Activated T-helper 17 cell treated with anti-CD3 and anti-CD28 coated beads, Interleukin-2, amount 50 U/mL, for 72 hours (primary cell): ENCODE measurements at places on chromosomes 3 and 15.

- no peak for ATAC-seq
Measured at GRCh38 chr3:190485830-190486532, 27.9 kb upstream of the IL1RAP start.

- no peak for ATAC-seq
Measured at GRCh38 chr15:95440712-95441111, 889.8 kb upstream of the NR2F2 start.

DNA sequence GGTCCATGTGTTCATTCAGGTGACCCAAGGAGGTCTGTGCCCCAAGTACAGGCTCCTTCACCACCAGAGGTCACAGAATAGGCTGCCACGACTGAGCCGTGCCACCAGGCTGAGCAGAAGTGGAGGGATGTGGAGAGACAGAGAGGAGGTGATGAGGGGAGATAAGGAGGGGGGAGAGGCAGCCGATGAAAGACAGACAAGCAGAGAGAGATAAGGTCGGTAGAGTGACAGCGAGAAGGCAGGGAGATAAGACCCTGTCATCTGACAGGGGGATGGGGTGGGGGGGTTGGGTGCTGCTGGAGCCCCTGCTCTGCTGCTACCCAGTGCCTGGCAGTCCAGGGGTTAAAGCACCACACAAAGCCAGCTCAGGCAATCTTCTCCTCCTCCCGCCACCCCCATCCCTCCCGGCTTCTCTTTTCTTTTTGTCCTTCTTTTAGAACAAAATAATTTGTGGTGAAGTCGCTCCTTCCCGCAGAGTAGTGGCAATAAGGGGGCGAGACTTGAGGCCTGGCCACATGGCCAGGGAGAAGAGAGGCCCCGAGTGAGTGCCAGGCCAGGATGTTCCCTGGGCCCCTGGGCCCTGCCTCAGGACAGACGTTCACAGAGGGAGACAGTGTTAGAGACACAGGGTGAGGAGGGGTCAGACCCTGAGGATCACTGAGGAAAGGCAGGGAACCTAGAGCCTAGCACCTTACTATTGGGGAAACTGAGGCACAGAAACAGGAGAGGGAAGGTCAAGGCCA, 67.9 kb downstream of the CACNA2D2 start:
- peak; percentile 15 for ATAC-seq

DNA sequence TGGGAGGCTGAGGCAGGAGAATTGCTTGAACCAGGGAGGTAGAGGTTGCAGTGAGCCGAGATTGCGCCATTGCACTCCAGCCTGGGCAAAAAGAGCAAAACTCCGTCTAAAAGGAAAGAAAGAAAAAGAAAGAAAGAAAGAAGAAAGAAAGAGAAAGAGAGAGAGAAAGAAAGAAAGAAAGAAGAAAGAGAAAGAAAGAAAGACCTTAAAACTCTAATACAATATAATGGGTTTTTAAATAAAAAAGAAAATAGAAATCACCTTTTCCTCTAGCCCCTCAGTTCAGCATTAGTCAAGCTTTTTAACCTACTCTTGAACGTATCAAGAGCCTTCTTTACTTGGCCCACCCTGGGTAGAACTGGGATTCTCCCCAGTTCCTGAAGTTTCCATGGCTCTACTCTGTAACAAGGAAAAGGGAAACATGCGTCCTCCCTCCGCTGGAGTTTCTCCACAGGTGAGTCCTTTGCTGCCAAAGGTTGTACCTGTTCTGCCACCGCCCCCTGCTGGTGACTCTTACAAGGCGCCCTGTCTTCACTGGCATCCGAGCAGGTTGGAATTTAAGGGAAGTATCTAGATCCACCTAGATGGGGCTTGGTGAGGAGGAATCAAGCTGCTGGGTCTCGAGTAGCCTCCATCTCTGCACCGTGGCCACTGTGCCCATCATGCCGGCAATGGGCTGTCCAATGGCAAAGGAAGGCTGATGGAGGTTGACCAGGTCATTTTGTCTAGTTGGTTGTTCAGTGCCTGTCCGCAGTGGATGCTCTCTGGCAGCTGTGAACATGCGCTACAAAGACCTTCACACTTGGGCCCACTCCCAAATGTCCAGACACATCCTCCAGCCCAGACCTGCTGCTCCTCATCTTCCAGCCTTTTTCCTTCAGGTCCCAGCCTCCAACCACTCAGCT, 20.6 kb upstream of the EPHB3 start:
- ATAC-seq: peak; percentile 69

DNA sequence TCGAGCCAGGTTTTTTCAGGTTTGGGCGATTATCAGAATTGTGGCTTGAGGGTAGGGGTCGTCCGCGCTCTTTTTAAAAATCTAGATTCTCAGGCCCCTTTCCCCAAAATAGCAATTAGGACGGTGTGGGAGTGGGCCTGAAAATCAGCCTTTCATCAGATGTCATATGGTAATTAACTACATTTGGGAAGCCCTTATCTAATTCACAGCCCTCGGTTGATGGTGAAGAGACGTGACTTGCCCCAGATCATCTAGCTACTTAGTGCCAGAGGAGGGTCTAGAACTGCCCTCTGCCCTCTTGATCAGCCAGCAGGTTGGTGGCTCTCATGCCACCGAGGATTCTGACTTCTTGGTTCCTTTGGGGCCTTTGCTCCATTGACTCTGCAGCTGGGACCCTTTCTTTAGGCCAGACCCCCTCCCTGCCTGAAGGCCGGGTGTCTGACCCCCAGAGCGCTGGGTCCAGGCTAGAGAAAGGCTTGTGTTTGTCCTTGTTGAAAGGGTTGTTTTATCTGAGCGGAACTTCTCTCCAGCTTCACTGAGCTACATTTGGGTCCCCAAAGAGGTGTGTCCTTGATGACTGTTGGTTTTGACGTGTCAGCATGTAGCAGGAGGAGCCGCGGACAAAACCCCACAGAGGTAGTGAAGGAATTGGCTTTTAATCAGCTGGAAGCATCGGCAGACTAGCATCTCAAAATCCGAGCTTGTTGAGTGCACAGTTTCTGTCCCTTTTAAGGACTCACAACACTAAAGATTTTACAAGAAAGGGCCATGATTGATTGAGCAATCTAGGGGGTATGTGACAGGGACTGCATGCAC, 857 bp downstream of the AEN start:
- ATAC-seq: peak; percentile 28

GRCh38 chr3:52816199-52816598, 14.3 kb downstream of the ITIH4 start:
- ATAC-seq: no peak

DNA sequence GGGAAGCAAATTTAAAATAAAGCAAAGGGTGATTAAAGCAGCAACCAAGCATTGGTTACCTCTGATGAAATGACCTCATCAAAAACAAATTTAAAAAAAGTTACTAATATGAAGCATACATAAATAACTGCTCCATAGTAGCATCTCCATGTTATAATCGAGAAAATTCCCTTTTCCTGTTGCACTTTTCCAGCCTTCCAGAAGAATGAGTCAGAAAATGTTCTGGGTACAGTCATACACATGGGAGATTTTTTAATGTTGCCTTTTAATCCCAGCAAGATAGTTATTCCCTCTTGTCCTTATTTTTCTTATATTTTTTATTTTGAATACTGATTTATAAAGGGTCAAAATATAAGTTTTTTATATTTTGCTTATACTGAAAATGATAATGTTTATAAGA, 2.6 kb upstream of the TMCO5A start:
- ATAC-seq: no peak

- no peak for ATAC-seq
Measured at GRCh38 chr3:59430341-59430740, 380.5 kb upstream of the CFAP20DC start.

DNA sequence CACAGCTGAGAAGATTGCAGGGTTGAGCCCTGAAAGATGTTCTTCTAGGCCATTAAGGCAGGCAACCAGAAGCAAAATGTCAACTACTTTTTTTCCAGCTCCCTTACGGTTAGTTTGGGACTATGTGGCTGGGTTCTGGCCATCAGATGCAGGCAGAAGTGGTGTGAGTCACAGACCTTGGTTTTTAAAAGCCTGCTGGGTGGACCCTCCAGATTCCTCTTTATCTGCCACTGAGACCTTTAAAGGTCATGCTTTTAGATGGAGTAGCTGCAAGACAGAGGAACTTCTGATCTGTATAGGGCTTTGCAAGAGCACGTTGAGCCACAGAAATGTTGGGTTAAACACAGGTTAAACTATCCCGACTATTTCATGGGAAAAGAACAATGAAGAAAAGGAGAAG, 102.9 kb downstream of the CHST2 start:
- ATAC-seq: no peak

GRCh38 chr3:191216510-191216909, 17.5 kb downstream of the OSTN start:
- no peak for ATAC-seq

DNA sequence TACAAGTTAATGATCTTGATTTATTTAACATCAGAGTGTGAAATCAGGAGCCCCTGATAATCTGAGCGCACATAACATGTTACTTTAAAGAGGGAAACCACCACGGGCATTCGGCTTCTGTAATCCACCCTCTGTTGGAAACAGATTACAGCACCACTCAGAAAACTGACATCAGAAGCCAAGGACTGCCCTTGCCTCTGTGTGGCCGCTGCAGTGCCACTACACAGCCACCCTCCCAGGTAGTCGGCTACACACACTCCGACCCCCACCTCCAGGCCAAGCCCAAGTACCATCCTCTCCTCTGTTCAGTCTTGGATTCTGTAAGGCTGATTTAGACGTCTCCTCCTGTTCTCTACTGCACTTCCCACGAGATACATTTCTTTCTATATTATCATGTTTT, 251.7 kb downstream of the GABRB3 start:
- no peak for ATAC-seq

DNA sequence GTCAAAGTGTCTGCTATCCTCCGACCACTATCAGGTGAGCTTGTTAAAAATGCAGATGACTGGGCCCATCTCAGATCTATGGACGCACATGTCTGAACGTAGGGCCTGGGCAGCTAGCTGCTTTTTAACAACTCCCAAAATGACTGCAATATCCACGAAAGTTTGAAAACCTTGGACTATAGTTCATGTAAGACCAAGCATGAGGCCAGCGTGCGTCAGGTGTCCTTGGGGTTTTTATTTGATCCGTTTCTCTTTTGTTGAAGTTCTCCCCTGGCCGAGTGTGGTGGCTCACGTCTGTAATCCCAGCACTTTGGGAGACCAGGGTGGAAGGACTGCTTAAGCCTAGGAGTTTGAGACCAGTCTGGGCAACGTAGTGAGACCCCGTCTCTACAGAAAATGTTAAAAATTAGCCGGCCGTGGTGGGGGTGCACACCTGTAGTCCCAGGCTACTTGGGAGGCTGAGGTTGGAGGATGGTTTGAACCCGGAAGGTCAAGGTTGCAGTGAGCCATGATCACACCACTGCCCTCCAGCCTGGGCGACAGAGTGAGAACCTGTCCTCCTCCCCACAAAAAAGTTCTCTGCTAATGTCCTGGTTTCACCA, 9.5 kb downstream of the SLC51A start:
- ATAC-seq: no peak

DNA sequence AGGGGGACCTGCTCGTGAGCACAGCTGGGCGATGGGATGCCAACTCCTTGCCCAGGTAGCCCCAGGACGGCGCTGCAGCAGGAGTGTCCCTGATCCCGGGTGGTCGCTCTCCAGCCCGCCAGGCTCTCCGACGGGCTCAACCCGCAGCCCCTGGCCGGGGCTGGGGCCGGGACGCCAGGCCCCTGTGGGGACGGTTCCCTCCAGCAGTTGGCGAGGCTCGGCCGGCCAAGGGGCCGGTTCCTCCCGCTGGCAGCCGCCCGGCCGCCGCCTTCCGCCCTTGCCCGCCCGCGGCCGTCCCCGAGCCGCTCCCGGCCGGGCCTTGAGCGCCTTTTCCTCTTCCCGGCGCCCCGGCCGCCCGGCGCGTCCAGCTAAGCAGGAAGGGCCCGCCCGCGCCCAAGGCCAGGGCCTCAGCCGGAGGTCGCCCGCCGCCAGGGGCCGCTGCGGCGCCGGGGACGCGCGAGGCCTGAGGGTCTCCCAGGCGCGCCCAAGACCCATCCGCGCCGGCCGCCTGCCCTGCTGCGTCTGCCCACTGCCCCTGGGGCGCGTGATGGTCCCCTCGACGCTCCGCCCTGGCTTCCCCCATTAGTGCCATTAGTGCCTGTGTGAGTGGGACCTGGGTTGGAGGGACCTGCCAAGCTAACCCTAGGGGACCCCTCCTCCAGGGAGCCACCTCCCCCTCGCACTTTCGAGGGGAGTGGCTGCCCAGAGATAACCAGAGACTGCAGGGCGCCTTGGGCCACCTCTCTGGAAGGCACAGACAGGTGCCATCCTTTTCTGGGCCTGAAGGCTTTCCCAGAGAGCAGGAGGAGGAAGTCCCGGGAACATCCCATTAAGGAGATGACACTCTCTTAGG, 106.4 kb downstream of the FBLN2 start:
- ATAC-seq: peak; percentile 57

- no peak for ATAC-seq
Measured at GRCh38 chr3:39601241-39601640, 133.8 kb downstream of the MOBP start.

DNA sequence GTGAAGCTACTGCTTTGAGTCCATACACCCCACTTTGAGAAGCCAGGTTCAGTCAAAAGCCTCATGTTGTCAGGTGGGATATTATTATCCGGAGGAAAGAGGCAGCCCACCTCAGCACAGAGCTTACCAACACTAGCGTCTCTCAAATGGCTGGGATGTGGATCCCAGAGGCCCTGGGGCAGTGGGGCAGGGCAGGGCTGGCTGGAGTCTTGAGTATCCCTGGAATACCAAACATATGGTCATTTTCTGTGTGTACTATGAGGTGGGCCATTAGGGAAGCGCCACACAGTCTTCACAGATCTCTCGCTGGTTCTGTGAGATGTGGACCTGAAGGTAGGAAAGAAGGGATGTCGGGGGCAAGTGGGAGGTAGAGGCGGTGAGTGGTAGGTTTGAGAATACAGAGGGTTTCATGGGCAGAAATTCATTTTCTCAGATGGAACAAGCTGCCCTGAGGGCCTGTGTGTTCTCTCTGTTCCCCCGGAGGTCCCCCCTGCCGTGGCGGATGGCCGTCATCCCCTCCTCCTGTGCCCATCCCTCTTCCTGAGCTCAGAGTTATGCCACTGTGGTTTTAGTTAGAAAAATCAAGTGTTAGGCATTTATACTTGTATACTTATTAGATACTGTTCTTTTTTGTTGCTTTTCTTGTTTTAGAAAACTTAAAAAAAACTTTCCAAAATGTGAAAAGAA, 66.4 kb downstream of the USP13 start:
- ATAC-seq: no peak

DNA sequence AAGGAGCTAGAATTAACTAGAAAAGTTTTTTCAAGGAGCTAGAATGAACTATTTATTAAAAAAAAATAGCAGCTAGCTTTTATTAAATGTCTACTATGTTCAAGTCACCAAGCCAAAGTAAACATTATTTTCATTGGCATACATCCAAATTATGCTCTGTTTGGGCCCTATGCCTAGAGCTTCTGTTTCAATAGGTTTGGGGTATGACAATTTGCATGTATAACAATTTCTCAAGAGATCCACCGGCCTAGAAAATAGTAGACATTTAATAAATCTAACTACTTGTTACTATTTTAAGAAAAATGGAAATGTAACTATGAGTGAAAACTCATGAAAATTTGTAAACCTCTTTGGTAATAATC, 8.0 kb downstream of the GABRR3 start:
- ATAC-seq: no peak

DNA sequence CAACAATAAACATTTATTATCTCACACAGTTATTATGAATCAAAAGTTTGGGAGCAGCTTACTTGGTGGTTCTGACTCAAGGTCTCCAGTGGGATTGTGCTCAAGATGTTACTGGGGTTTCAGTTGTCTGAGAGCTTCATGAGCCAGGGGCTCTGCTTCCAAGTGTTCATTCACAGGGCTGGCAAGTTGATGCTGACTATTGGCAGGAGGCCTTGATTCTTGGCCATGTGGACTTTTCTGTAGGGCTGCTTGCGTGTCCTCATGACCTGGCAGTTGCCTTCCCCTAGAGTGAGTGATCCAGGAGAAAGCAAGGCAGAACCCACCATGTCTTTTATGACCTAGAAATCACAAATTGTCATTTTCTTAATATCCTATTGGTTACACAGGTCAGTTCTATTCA, 87.2 kb upstream of the TNFAIP8L3 start:
- no peak for ATAC-seq
